Hematopoietic multipotent progenitor cell treated with erythropoietin and hydrocortisone succinate and interleukin-3 and kit ligand, for 15 days (in vitro differentiated cells): ENCODE measurements at places on chromosomes 12 and 14.

DNA sequence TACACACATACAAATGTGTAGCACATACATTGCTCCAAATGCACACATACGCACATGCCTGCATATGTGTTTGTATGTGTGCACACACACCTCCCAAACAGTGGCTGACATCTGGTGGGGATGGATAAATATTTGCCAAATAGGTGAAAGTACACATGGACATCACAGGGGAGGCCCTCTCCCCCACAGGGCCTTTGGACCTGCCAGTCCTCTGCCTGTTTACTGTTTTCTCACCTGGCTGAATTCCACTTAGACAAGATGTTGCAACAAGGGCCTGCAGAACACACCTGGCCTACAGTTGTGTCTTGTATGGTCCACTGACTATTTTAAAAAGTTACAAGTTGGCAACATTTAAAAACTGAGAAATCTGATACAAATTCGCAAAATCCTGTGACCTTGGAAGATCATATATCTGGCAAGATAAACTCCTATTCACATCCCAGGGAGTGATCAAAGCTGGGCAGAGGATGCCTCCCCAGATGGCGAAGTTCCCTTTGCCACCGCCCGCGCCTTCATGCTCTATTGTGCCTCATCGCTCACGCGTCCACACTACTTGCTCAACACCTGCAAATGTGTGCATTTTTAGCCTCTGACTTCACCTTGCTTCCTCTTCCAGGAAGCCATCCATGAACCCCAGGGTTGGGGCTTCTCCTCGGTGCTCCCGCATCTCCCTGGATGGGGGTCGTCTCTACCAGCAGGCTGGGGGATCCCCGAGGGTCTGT is 118.4 kb upstream of the FZD10 start:
- no peak for DNase-seq

- no peak for DNase-seq
Measured at GRCh38 chr14:69473946-69474345, 10.6 kb upstream of the PLEKHD1 start.

GRCh38 chr14:50954811-50955372 is 10.6 kb upstream of the PYGL start:
- DNase-seq: no peak

DNA sequence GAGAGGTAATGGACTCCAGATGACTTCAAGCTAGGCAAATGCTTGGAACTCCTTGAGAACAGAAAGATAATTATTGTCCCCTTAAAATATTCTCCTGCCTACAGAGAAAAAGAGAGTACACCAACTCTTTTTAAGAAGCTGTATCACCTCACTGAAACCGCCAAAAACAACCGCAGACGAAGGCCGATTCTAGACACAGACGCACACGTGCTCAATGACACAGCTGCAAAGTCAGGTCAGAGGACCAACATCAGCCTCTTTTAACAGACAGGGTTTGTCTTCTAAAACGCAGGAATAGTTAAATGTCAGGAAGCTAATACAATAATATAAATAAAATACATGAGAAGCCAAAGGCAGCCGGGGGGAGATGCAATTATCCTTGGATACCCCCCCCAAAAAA is 19.0 kb downstream of the SLC15A4 start:
- no peak for DNase-seq

DNA sequence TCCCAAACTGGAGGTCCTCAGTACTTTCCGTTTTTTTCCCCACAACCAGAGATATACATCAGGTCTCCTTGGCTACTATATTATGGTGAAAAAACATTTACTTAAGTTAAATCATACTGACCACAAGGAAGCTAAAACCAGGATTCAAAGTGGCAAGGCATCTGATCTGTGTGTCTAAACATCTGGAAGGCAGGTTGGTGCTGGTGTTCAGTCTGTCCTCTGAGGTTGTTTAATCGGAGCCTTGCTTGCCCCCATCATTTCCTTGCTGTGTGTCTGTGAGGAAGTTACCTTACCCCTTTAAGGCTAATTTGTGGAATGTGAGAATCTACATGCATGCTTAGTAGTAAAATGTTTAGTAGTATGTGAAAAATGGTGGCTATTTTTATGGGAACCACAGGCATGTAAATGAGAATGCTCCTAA is 75.6 kb downstream of the GALNT4 start:
- no peak for DNase-seq

- no peak for DNase-seq
Measured at GRCh38 chr14:34404416-34404815, 57.6 kb downstream of the SPTSSA start.

DNA sequence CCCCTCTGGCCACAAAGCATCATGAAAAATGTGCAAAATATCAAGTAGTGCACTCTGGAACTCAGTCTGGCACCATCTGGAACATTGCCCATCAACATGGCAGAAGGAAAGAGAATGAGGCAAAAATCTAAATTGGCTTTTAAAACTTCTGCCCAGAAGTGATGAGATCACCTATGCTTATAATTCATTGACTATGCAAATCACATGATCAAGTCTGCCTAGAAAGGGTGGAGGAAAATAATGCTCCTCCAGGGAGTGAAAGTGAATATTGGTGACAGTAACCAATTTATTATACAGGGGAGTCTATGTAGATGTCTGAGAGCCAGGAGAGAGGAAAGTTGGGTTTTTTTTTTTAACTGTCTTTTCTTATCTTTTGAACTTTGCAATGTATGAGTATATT is 73.3 kb upstream of the HIF1A start:
- no peak for DNase-seq
